ENCODE measurements at places on chromosomes 11 and 22.

- DNase-seq: no peak
Observed at GRCh38 chr22:20431511-20432192, 6.0 kb downstream of the SCARF2 start.

GRCh38 chr11:62546244-62546928 lies at the start of gene AHNAK:
TSS of gene AHNAK (minus strand) at chr11:62546806. CDS start at chr11:62536098, 10,708 bp downstream.
- peak; percentile 49 for DNase-seq

DNA sequence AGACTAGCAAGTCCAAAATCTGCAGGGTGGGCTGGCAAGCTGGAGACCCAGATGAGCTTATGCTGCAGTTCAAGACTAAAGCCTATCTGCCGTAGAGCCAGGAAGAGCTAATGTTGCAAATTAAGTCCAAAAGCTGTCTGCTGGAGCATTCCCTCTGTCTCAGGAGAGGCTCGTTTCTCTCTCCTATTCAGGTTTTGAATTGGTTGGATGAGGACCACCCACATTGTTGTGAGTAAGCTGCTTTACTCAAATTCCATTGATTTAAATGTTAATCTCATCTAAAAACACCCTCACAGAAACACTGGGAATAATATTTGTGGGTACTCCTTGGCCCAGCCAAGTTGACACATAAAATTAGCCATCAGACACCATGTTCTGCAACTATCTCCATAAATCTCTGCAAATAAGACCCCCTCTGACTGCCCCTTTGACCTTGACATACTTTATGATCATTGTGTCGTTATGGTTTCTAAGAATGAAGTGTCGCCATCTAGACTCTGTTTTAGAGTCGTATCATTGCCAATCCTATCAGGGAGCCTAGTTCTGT lies 16.8 kb upstream of the CUL5 start:
- DNase-seq: no peak

DNA sequence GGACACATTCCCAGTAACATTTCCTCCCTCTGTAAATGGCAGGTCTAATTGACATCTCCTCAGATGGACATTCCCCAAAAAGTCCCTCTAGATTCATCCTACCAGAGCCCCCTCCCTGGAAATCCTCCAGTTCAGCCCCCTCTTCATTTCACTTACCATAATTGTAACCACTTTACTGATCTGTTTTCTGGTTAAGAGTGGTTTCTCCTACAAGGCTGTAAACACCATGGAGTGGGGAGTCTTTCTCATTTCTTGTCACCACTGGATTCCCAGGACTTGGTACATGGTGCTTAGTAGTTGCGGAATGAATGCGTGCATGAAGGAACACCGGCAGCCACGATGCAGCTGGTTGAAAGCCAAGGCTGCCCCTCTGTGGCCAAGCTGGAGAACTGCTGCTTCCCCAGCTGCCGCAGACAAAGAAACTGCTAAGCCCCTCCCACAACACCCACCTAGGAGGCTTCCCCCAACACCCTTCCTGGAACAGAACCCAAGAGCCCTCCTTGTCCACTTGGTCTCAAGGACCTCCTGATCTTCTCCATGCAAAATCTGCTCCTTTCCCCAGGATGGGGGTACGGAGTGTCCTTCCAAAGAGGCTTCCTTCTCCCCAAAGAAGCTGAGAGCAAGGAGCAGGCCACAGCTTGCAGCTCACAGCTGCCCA lies 18.6 kb upstream of the SCARF2 start:
- DNase-seq: peak; percentile 65

- DNase-seq: no peak
Observed at GRCh38 chr11:103699216-103699615, 337.2 kb upstream of the DDI1 start.

GRCh38 chr11:128859563-128860441 lies 7.3 kb downstream of the KCNJ1 start:
- DNase-seq: peak; percentile 66

DNA sequence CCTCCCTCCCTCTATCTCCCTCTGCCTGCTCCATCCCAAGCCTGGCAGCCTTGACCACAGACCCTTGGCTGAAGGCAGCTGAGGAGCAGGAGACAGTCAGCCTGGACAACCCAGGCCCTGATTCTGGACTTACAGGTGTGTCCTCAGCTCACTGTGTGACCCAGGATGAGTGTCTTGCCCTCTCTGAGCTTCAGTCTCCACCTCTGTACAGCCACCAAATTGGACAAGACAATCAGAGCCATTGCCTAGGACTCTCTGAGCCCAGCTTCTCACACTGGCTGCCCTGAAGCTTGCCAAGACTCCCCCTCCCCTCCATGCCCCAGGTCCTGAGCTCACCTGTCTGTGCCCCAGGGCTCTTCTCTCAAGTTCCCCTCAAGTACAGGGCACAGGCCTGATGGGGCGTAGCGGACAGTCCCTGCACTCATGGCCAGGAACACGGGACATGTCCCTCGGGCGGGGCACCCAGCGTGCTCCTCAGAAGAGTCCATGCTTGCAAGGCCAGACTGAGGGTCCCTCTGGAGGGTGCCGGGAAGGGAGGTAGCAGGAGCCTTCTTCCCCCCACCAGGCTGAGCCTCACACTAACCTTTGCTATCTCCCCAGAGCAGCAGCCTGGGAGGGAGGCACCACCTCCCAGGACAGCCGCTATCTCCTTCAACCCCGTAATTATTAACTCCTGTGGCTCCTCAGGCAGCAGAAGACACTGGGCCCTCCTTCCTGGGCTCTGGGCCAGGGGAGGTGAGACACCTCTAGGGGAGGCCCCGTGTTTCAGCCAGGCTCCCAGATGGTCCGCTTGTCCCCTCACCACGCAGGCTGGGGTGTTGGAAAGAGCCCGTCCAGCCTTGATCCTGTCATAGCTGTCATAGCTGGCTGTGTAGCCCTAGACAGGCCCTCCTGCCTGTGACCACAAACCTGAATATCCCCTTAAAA lies 2.6 kb upstream of the RAB3IL1 start:
- DNase-seq: no peak

DNA sequence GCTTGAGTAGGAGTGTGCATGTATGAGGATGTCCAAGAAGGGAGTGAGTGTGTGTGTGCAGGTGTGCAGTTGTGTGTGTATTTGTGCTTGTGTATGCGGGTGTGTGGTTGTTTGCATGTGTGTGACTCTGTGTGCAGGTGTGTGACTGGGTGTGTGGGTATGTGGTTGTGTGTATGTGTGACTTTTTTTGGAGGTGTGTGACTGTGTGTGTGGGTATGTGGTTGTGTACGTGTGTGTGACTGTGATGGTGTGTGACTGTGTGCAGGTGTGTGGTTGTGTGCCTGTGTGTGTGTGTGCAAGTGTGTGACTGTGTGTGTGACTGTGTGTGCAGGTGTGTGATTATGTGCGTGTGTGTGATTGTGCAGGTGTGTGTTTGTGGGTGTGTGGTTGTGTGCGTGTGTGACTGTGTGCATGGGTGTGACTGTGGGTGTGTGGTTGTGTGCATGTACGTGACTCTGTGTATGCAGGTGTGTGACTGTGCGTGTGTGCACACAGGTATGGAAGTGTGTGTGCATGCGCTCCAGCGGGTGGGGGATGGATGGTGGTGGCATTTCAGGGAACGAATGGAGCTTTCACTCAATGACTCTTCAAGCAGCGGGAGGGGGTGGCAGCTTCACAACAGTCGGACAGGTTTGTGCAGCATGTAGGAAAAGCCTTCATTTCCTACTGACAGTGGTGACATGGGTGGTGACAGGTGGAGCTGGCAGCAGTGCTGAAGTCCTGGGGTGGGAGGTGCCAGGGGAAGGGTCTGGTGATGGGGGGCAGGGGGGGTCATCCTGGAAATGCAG lies 47.6 kb downstream of the CACNA1I start:
- DNase-seq: no peak

GRCh38 chr11:128022007-128022368 lies 565.4 kb downstream of the ETS1 start:
- DNase-seq: no peak

GRCh38 chr11:27619039-27619574 lies 81.1 kb downstream of the BDNF start:
- DNase-seq: no peak

GRCh38 chr11:45158210-45158731 lies 11.8 kb downstream of the PRDM11 start:
- no peak for DNase-seq

GRCh38 chr11:398826-399225 lies 4.8 kb downstream of the PKP3 start:
- DNase-seq: no peak

DNA sequence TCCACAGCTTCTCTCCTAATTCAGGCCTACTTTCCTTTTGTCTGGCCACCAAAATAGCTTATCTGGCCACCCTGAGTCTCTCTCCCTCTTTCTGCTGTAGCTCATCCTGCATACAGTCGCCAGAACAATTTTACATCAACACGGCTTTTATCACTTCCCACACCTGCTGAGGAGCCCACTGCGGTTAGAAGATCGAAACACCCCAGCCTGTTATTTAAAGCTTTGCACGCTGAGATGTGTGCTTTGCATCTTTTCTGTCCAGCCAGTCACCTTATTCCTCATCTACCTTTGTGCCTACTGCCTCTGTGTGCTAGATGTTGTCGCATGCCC lies 96.0 kb downstream of the COMMD9 start:
- no peak for DNase-seq

- no peak for DNase-seq
Observed at GRCh38 chr11:124340142-124340447, 20.1 kb upstream of the OR8D2 start.

GRCh38 chr11:9347100-9347499 lies 32.7 kb upstream of the TMEM41B start:
- peak; percentile 10 for DNase-seq

DNA sequence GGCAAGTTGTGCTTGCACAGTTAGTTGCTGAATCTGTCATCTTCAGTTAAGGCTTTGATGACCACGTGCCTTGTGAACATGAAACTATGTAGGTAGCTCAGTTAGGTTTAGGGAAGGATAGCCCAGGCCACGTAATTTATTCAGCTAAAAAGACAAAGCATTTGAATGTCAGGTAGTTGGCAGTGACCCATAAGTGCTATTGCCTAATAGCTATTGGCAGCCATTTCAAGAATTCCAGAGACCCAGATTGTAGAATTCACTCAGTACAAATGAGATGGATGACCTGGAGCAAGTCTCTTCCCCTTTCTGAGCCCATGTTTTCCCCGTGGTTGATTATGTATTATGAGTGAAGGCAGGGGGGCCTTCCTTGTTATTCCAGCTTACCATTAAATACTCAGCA lies 265.3 kb upstream of the ANO5 start:
- no peak for DNase-seq

DNA sequence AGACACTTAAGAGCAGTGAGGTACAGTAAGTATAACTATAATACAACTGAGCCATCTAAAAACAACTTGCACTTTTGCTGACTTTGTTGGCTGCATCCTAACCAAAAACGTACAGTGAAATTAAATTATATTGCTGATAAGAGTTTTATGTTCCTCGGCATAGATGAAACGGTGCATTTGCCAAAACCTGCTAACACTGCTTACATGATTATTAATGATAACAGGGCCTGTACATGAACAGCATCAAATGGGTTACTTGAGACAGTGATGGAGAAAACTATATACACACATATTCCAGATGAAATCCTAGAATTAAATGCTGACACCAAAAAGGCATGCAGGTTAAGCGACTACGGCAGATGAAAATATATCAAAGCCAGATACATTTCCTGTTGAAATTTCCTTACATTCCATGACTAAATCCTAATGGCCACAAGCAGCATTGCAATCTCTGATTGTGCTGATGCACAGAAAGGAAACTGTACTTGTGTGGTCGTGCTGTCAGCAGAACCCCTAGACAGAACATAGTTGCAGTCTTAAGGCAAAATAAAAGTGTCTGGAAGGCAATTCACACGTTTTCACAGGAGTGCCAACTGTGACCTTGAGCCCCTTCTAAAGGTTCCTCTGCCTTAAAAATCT lies 143.9 kb downstream of the CADM1 start:
- DNase-seq: no peak

DNA sequence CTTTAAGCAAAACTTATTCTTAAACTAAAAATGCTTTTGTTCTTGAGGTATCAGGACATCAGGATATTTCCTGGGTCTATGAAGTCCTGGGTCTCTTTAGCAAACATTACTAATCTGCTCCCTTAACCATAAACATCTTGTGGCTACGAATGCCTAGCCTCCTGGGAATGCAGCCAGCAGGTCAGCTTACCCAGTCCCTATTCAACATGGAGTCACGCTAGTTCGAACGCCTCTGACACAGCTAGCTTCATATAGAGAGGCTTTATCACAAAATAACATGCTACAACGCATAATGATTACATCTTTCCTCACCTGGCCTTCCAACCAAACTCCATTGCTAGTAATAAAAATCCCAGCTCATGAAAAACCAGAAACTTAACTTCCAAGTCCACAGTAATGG lies 17.5 kb upstream of the FIBIN start:
- no peak for DNase-seq

DNA sequence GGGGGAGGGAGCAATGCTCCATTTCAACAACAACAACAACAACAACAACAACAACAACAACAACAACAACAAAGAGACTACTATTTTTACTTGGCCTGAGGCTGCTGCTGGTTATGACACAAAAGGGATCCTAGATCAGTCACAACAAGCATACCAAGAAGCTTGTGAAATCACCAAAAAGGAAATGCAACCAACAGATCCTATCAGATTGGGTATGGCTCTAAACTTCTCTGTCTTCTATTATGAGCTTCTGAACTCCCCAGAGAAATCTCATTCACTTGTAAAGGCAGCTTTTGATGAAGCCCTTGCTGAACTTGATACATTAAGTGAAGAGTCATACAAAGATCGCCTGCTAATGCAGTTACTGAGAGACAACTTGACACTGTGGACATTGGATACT lies 10.5 kb upstream of the MS4A2 start:
- DNase-seq: no peak

DNA sequence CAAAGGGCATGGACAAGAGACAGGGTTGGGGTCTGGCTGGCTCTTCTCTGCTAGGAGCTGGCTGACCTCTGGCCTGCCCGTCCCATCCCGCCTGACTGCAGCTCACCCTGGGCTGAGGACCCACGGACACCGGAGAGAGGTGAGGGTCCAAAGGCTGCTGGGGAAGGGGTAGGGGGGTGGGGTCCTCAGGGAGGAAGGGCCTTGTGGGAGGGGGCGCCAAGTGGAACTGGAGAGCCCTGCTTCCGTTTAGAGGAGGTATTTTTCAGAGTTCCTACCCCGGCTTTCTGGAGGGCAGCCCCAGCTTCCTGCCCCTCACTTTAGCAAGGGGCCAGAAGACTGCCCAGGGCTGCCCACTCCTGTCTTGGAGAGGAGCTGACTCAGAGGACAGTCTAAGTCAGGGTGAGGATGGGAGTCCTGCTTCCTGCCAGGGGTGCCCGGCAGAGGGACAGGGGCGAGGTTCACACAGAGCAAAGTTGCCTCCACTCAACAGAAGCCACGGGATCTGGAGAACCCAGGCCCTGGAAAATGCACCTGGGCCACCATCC lies 7.1 kb downstream of the LARGE2 start:
- no peak for DNase-seq
